Nucleus accumbens (tissue), 56 donors: ENCODE measurements at places on chromosomes 1 and 21.

DNA sequence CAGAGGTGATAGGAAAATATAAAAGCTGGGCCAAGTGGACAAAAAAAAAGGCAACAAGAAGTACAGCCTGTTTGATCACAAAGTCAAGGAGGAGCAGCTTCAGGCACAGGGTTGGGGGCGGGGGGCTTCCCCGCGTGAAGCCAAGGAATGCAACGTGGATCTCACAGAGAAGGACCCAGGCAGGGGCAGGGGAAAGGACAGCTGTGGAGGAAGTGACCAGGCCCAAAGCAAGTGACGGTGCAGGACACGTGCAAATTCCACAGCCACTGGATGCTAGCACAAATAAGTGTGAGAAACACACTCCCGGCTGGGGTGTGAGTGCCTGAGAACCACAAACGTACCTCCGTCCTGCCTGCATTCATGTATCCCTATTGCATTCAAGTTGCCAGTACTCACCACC lies 77.7 kb upstream of the DSCAM start:
- no peak for DNase-seq

DNA sequence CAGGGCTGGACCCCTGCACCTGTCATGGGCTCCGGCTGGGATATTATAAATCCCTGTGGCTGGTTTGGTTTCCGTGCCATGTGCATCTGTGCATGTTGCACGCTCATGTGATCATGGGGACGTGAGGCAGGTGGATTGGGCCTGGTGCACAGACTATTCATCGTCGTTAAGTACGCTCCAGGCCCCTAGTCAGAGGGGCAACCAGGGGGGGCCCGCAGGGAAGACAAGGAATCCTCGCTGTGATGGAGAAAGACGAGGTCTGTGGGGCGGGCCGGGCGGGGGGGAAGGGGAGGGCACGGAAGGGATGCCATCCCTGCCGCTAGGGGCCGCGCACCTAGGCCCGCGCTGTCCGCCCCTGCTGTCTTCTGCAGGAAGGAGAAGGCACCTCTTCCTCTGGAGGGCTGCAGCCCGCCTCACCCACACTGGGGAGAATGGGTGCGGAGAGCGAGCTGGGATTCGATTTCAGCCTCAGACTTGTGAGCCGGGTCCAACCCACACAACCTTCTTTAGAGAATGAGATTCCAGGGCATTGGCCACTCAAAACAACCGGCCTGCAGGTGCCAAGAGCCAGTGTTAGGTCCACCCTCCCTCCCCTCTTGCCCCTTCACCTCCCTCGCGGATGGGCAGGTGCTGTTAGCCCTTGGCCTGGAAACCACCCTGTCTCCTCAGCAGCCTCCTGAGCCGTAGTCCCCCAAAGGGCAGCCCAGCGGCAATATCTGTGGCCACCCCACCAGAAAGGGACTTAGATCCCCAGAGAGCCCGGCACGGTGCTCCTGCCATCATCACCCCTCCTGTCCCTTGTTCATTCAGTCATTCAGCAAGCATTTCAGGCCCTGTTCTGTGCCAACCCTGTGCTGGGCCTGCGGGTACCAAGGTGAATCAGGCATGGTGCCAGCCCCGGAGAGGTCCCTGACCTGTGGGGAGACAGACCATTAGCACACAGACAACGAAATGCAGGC lies 950 bp upstream of the LRP8 start:
- DNase-seq, result no peak

DNA sequence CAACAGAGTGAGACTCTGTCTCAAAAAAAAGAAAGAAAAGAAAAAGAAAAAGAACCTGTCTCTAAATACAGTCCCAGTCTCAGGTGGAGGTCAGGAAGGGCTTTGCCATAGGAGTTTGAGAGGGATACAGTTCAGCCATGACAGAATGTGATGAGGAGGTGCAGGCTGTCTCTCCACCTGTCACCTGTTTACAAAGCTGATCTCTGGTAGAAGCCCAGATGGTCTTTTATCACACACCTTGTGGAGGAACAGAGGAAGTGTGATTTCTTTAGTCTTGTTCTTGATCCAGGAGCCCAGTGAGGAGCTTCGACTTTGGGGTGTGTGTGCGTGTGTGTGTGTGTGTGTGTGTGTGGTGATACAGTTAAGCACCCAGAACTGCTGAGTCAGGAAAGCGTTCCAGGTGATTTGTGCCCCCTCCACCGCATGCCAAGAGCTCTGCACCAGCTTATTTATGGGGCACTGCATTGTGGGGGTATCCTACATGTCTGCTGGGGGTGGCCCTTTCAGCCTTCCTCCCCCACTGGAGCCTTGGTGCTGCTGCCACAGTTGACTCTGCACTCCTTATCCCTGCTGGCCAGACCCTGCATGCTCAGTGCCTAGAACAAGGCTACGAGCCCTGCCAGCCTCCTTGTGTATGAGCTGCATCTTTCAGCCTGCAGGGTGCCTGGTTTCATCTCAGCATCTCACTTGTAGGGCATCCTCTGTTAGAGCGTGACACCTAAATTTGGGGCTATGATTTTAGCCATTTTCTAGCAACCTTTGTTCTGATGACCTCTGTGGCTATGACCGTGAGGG lies 19.3 kb downstream of the DOP1B start:
- DNase-seq, result no peak

DNA sequence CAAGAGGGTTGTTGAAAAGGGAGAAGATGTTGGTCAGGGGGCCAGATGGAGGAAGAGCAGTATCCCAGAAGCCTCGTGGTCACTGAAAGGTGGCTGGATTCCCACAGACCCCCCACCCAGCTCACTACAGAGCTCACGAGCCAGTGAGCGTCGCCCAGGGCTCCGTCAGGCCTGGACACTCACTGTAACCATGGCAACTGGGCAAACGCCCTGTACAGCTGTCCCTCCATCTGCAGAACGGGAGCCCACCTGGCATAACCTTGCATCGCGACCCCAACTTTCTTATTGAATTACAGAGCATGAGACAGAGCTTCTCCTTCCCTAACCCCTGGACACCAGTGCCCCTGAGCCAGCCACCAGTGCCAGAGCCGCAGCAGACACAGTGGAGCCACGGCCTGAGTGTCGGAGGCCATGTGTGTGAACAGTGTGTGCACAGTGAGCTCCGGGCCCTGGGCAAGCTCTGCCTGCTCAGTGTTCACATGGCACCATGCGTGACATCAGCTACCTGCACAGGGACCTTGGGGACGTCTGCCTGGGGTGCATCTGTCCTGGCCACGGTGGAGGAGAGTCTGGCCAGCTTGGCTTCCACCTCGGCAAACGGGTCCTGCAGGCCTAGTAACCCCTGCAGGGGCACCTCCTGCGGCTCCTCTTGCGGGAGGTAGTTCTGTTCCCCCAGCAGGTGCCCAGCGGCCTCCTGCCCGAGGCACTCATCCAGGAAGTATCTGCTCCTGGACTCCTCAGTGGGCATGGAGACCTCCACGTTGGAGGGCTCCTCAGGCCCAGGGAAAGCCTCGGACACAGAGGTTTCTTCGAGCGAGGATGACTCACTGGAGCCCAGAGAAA lies 25.9 kb upstream of the DDOST start:
- no peak for DNase-seq

DNA sequence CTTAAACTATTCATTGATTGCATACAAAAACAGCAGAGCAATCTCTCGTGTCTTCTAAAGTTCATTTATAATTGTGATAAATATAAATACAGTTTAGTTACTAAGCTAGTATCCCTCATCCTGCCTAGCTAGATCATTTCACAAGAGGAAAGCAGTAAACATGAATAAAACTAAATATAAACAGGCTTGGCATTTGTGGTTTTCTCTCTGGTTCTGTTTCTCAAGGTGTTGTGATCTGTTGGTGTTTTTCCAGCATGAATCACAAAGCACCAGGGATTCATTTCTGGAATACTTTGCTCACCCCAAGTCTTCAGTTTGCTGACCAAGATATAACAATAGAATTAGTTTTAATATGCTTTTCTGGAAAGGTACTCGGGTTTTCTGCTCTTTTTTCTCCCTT lies 32.7 kb upstream of the GLIS1 start:
- DNase-seq, result no peak

DNA sequence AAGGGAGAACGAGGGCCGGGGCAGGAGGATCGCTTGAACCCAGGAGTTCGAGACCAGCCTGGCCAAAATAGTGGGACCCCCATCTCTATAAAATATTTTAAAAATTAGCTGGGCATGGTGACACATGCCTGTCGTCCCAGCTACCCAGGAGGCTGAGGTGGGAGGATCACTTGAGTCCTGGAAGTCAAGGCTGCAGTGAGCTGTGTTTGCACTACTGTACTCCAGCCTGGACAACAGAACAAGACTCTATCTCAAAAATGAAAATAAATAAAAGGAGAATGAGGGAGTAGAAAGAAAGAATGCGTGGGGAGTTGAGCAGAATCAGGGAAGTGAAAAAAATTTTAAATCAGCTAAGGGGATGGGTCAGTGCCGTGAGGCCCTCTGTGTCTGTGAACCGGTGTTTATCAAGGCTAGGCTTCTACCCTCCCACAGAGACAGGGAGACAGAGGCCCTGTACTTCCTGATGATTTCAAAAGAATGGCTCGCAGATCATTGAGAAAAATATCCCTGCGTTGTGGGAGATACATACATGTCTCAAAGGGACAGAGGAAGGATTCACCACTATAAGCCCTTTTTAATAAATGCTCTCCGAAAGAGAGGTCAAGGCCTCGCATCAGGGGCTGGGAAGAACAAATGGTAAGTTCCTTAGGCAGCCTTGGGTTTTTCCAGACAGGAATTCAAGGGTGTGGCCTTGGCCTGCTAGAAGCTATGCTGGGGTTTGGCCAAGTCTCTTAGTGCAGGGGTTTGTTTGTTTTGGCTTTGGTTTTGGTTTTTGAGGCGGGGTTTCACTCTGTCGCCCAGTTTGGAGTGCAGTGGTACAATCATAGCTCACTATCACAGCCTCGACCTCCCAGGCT lies 20.7 kb downstream of the IL10RB start:
- no peak for DNase-seq

- DNase-seq, result no peak
Observed at GRCh38 chr1:47871799-47872353, 125.3 kb downstream of the TRABD2B start.

DNA sequence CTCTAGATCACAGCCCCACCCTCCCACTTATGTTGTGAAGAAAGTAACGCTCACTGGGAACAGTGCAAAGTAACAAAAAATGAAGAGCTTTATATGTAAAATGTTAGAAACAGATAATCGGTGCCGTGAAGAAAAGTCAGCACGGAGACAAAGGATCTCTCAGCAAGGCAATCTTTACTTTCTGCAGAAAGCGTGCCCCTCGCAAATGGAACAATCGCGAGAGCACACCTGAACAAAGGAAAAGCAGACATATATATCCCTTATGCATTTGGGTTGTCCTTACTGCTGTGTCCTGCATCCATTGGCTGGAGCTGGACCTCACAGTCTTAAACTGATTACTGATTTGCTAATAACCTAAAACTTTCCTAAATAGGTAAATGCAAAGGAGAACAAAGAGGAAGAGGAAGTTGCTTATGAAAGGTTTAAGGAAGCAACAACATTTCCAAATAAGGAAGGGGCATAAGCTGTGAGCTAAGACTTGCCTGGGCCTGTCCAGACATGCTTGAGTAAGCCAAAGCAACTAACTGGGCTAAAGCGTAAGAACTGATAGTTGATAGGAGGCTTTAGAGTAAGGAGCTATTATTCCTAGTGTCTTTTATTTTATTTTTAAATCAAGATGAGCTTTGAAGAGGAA lies 89.7 kb downstream of the GTF2B start:
- DNase-seq, result no peak

GRCh38 chr1:16334655-16335340 lies 17.5 kb downstream of the FBXO42 start:
- DNase-seq, result no peak

- DNase-seq, result no peak
Observed at GRCh38 chr1:51565009-51565408, 45.9 kb upstream of the EPS15 start.

DNA sequence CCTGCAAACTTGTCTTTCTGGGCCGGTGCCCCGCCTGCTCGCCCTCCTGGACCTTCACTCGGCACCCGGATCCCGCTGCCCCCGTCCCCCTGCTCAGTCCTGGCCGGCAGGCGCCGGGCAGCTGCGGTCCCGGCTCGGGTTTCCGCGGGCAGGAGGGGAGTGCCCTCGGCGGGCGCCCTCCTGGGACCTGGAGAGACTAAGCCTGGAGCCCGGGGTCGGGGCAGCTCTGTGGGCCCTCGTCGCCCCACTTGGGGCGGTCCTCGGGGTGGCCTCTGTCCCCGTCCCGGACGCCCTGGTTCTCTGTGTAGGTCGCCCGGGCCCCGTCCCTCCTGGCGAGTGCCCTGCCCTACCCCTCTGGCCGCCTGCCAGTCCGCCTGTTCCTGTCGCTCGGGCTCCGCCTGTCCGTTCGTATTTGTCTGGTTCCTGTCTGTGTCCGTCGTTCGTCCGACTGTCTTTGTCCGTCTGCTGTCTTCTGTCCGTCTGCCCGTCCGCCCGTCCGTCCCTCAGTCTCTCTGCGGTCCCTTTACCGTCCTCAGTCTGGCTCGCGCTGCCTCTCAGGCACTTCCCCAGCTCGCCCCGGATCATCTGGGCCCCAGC lies 490 bp downstream of the SERINC2 start:
- DNase-seq, result no peak

DNA sequence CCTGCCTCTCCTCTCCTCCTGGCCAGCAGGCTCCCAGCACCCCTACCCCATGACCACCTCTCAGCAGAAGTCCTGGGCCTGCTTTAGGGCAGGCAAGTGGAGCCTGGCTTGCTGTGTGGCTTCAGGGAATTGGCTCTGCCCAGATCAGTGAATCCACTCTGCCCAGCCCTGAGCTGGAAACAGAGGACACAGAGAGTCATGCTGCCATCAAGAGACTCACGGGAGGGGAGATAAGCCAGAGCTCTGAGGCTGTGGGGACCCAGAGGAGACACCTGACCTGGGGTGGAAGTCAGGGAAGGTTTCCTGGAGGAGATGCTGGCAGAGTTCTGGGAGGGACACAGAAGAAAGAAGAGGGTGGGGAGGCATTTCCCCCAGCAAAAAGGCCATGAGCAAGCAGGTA lies 54.2 kb downstream of the GLIS1 start:
- no peak for DNase-seq

DNA sequence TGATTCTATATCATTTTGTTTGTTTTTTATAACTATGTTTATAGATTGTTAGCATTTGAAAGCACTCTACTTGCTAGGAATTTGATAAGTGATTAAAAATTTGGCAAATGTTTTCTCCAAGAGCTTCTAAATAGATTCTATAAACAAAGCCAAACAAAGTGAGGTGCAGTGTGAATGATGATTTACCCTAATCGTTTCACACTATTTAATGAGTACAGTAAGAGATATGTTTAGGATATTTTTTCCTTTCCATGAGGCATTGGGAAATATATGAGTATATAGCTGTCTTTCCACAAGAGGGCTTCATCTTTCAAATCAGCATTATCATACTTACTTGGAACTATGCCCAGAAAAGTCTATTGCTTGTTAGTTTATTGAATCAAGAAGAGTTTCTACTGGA lies 277.0 kb upstream of the BRINP3 start:
- DNase-seq, result no peak

- DNase-seq, result peak; percentile 49
Observed at GRCh38 chr1:85200463-85201339, at the start of gene SYDE2. TSS of gene SYDE2 (minus strand) at chr1:85201016. CDS start at chr1:85200996, 20 bp downstream.

GRCh38 chr1:40808909-40809308 lies 25.3 kb downstream of the KCNQ4 start:
- DNase-seq, result no peak

- DNase-seq, result no peak
Observed at GRCh38 chr1:116388122-116388521, 15.1 kb downstream of the ATP1A1 start.

- no peak for DNase-seq
Observed at GRCh38 chr1:32332290-32333079, 3.5 kb downstream of the MARCKSL1 start.
